ENCODE measurements at places on chromosomes 2 and 18.

DNA sequence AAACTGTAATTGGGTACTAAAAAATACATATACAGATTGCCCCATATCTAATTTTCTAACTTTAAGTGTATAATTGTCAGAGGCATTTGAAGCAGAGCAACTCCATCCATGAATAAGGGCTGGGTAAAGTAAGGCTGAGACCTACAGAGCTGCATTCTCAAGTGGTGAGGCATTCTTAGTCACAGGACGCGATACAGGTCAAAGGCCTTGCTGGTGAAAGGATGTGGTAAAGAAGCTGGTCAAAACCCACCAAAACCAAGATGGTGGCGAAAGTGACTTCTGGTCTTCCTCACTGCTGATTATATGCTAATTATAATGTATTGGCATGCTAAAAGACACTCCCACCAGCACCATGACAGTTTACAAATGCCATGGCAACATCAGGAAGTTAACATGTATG lies 50.0 kb downstream of the SLC8A1 start:
- no peak for DNase-seq

DNA sequence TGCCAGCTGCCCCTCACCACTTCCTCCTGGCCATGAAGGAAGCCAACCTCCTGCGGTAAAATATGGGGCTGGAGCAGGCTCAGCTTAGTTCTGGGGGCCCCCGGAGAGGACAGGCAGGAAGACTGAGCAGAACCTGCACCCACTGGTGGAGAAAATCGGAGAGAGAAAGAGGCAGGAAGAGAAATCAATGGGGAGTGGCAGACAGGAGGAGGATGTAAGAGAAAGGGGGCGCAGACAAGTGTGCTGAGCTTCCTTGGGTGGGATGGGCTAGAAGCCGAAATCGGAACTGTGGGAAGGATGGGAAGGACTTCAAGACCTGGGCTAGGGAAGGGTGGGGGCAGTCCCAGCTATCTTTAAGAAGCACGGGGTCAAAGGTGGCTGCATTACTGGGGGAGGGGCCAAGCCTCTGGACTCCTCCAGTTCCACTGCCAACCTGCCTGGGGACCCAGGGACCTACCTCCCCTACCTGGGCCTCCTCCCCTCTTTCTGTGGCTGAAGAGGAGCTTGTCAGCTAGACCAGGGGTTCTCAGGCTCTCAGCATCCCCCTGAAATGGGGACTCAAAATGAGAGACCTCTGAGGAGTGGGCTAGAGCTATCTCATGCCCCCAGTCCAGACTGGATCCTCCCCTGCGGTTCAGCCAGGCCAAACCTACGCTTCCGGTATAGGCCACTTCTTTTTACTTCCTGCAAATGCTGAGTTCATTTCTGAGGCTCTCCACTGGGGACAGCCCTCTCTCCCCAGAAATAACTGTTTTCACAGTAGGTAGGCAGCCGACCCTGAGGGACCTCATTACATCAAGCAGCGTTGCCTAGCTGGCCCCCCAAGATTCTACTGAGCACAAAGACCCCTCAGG lies 33.6 kb upstream of the B3GNT7 start:
- DNase-seq = no peak

- DNase-seq = no peak
These were observed 48.9 kb upstream of the SPP2 start for GRCh38 chr2:234001380-234002160.

- DNase-seq = no peak
These were observed 403.3 kb upstream of the NETO1 start for GRCh38 chr18:73270920-73271634.

DNA sequence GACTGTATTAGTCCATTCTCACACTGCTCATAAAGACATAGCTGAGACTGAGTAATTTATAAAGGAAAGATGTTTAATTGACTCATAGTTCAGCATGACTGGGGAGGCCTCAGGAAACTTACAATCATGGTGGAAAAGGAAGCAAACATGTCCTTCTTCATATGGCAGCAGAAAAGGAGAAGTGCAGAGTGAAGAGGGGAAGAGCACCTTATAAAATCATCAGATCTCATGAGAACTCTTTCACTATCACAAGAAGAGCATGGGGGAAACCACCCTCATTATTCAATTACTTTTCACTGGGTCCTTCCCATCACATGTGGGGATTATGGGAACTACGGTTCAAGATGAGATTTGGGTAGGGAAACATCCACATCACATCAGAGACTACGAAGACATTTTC lies 43.0 kb upstream of the CAVIN2 start:
- no peak for DNase-seq

- no peak for DNase-seq
These were observed 1255.2 kb downstream of the CNTNAP5 start for GRCh38 chr2:125280265-125280664.

GRCh38 chr2:216298719-216299495 lies 73.4 kb downstream of the MARCHF4 start:
- DNase-seq = no peak

DNA sequence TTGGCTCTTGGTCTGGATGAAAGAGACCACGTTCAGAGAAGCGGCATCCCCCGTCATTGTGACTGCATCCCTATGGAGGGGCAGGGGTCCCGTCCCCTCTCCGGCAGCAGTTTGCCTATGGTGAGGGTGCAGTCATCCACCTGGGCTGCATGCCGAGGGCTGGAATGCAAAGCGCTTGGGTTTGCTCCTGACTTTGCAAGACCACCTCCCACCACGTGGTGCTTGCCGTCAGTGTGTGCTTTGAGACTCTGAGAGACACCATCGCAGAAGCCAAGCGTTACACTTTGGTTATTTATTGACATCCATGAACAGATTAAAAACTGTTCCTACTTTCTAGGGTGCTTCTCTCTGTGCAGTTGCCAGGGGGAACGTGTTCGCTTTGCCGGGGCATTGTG lies 59.5 kb downstream of the SH3RF3 start:
- DNase-seq = no peak

DNA sequence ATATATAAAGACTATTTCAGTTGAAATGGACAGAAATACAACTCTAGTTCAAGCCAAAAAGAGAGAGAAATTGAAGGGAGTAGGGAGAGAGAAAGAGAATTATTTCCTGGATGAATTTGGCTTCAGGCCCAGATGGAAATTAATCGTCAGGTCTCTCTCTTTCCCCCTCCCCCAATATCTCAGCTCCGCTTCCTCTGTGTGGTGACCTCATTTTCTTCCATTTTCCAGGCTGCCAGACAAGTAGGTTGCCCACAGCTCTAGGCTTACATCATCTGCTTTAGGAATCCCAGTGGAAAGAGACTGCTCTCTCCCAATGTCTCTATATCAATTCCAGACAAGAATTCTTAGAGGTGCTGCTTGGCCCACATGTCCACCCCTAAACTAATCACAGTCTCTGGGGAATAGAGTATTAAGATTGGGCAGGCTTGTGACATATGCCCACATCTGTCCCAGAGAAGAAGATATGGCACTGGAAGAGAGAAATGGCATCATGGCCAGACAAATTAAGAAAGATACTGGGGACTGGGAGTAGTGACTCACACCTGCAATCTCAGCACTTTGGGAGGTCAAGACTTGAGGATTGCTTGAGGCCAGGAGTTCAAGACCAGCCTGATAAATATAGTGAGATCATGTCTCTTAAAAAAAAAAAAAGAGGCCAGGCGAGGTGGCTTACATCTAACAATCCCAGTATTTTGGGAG lies 37.2 kb upstream of the CFAP36 start:
- DNase-seq = no peak

DNA sequence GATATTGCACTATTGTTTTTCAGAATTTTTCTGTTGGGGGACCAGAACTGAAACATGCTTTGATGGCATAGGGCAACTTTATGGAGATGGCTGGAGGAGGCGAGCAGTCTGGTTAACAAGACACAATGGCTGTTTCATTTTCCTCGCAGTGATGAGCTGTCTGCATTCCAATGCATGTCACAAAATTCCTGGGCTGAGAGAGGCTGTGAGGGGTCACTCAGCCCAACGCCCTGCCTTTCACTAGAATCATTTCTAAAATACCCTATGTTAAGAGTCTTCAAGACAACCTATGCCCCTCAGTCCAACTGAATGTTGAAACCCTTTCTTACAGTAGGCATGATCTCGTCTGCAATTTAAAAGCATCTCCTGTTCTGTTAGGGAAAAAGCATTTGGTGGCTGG lies 1090.0 kb downstream of the BCL11A start:
- DNase-seq = no peak

GRCh38 chr2:98568161-98568956 lies 40.0 kb downstream of the COA5 start:
- no peak for DNase-seq

Data from putamen (tissue), 1 donor.